Naive thymus-derived CD4-positive, alpha-beta T cell (primary cell): ENCODE measurements at places on chromosomes 6 and 20.
A peak's percentile ranks its signal among the peaks of the same experiment; 100 is the strongest.

- peaks cover 34% of the 10 kb centered on the region for H3K27me3 ChIP-seq
- H3K4me3 ChIP-seq = peak overlapping the region; percentile 33
- H3K27ac ChIP-seq = no peak overlapping the region
- DNase-seq = no peak
Measured at GRCh38 chr6:75204959-75205775, 686 bp downstream of the COL12A1 start.

- H3K4me3 ChIP-seq = no peak overlapping the region
- no peak for DNase-seq
- H3K27me3 ChIP-seq = no peaks in the 10 kb centered on the region
- no peaks in the 10 kb centered on the region for H3K4me1 ChIP-seq
Measured at GRCh38 chr6:124463271-124463670, 499.0 kb upstream of the RNF217 start.

DNA sequence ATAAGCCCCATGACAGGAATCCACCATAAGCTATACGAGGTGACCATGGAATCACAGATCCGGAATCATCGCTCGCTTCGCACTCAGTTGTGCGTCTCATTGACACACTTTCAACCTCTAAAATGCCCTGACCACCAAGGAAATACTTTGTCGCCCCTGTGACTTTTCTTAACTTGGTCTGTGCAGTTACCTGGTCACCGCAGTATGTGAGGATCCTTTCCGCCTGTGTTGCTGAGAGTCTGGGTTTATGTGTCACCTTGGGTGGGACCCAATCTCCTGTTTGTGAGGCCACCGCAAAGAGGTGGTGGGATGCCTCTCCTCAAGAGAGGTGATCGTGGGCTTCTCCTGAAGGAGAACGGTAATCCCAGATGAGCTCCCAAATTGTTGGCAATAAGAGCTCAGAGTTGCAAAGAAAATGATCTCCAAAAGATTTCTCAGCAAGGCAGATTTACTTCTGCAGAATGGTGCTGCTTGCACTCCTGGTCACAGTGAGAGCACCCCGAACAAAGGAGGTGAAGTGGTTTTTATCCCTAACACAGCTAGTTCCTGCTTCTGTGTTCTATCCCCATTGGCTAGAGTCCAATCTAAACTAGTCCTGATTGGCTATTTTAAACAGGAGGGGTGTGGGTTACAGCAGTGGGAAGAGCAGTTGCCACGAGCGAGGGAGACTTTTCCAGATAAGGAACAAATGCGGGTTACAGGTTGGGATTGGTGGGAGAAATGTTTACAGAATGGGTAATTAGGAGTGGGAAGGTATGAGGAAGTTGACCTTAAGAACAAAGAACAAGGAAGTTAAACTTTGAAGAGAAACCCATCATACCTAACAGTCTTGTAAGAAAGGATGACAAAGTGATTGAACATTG is 9.1 kb upstream of the ZNFX1 start:
- no peak for DNase-seq
- no peak overlapping the region for H3K27ac ChIP-seq
- peaks cover 63% of the 10 kb centered on the region for H3K36me3 ChIP-seq
- H3K4me3 ChIP-seq = no peak overlapping the region
- peaks cover 20% of the 10 kb centered on the region for H3K4me1 ChIP-seq

DNA sequence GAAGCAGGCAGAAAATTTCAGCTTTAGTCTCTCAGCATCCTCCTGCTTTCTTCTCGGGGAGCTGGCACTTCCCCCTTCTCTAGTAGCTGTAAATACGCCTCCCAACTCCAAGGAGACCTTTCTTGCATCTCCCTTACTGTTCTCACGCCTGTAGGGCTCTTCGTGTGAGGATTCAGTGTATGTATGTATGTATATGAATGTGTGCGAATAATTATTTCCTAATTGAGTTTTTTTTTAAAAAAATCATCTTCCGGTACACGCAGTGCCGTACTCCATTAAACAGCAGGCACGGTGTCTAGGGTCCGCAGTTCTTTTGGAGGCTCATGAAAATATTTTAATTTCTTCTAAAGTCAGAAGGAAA is 85.4 kb downstream of the HFE start:
- H3K4me1 ChIP-seq = peaks cover 28% of the 10 kb centered on the region
- peak overlapping the region; percentile 97 for H3K27ac ChIP-seq
- DNase-seq = peak; percentile 67
- no peaks in the 10 kb centered on the region for H3K27me3 ChIP-seq

DNA sequence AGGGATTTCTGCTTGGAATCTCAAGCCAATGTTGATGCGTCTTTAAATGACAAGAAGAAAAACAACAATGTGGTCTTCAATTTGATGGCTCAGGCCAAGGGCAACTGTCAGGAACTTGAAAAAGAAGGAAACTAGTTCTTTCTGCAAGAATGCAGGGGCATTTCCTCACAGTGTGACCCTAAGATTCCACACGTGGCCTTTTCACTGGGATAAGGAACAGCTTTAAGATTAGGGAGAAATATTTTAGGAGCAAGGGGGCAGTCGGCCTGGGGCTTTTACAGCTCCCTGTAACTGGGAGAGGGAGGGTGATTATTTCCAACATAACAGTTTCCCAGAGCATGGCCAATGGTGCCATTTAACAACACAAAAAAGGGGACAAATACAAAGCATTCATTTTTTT is 39.4 kb upstream of the MRPS10 start:
- DNase-seq = no peak
- no peaks in the 10 kb centered on the region for H3K27me3 ChIP-seq
- no peak overlapping the region for H3K4me3 ChIP-seq
- H3K36me3 ChIP-seq = peaks cover 12% of the 10 kb centered on the region

GRCh38 chr6:139497345-139497961 is 123.0 kb upstream of the CITED2 start:
- H3K27me3 ChIP-seq = no peaks in the 10 kb centered on the region
- H3K27ac ChIP-seq = no peak overlapping the region
- no peaks in the 10 kb centered on the region for H3K4me1 ChIP-seq
- H3K4me3 ChIP-seq = no peak overlapping the region

DNA sequence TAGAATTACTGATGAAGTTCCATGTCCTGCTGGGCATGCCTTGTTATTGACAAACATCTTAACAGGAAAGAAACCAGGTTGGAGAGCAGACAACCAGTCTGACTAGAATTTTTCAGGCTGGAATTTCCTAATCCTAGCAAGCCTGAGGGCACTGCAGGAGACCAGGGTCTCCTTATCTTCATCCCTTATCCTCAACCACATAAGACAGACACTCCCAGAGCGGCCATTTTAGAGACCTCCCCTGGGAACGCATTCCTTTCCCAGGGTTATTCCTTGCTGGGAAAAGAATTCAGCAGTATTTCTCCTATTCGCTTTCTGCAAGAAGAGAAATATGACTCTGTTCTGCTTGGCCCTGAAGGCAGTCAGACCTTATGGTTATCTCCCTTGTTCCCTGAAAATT is 803.7 kb downstream of the GRIK2 start:
- no peaks in the 10 kb centered on the region for H3K4me1 ChIP-seq
- H3K27ac ChIP-seq = no peak overlapping the region
- no peak for DNase-seq
- no peaks in the 10 kb centered on the region for H3K36me3 ChIP-seq
- no peaks in the 10 kb centered on the region for H3K27me3 ChIP-seq

- H3K27ac ChIP-seq = no peak overlapping the region
- H3K4me3 ChIP-seq = no peak overlapping the region
- no peaks in the 10 kb centered on the region for H3K36me3 ChIP-seq
- H3K27me3 ChIP-seq = no peaks in the 10 kb centered on the region
- DNase-seq = no peak
- H3K4me1 ChIP-seq = no peaks in the 10 kb centered on the region
Measured at GRCh38 chr20:11776687-11777086, 141.0 kb upstream of the BTBD3 start.

- H3K4me1 ChIP-seq = no peaks in the 10 kb centered on the region
- no peak overlapping the region for H3K4me3 ChIP-seq
- H3K27me3 ChIP-seq = no peaks in the 10 kb centered on the region
- no peaks in the 10 kb centered on the region for H3K36me3 ChIP-seq
- no peak overlapping the region for H3K27ac ChIP-seq
Measured at GRCh38 chr6:81263531-81264168, 488.8 kb downstream of the TENT5A start.

DNA sequence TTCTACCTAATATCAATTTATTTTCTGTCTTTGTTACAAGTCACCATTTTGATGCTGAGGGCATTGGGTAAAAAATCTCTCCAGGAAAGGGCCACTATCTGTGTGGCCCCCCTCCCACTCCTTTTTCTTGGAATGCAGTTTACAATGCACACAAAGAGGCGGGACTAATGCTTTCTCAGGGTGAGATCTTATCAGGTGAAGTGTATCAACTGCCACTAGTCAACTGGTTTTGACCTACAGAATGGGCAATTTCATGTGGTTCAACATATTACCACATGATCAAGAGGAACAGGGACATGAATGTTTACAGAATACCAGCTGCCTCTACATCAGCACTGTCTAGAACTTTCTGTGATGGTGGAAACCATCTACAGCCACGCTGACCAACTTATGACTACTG is 3.7 kb downstream of the RRBP1 start:
- H3K27me3 ChIP-seq = no peaks in the 10 kb centered on the region
- H3K4me3 ChIP-seq = no peak overlapping the region
- H3K27ac ChIP-seq = no peak overlapping the region
- H3K4me1 ChIP-seq = no peaks in the 10 kb centered on the region
- no peak for DNase-seq
- H3K36me3 ChIP-seq = no peaks in the 10 kb centered on the region

- no peak for DNase-seq
- H3K4me3 ChIP-seq = no peak overlapping the region
- no peak overlapping the region for H3K27ac ChIP-seq
- H3K27me3 ChIP-seq = peaks cover under 1% of the 10 kb centered on the region
- H3K4me1 ChIP-seq = no peaks in the 10 kb centered on the region
- H3K36me3 ChIP-seq = no peaks in the 10 kb centered on the region
Measured at GRCh38 chr6:112286010-112286409, 31.6 kb upstream of the LAMA4 start.

DNA sequence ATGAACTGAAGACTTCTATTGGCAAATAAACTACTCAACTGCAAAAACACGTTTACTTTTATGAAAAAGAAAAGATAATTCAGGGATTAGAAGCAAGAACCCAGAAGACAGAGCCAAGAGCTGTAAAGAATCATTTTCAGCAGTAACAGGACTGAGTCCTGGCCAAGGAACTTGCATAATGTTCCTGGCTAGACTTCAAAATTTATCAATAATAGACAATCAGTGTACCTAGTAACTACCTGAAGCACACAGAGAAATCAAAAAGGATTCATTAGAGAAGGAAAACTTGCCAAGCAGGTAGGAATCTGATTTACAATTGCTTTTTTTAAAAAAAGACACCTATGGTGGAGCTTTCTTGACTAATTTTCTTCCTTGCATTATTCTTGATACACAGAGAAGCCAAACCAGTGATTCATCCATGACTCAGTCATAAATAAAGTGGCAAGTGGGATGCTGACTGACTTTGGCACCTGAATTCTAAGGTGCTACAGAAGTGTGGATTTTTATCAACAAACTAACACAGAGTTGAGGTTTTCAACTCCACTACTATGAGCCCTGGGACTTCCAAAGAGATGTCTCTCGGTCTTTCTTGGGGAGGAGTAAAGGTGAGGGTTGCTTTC is 281.3 kb downstream of the BMP7 start:
- H3K4me1 ChIP-seq = no peaks in the 10 kb centered on the region
- no peak overlapping the region for H3K4me3 ChIP-seq
- no peak overlapping the region for H3K27ac ChIP-seq
- H3K27me3 ChIP-seq = no peaks in the 10 kb centered on the region
- H3K36me3 ChIP-seq = no peaks in the 10 kb centered on the region

DNA sequence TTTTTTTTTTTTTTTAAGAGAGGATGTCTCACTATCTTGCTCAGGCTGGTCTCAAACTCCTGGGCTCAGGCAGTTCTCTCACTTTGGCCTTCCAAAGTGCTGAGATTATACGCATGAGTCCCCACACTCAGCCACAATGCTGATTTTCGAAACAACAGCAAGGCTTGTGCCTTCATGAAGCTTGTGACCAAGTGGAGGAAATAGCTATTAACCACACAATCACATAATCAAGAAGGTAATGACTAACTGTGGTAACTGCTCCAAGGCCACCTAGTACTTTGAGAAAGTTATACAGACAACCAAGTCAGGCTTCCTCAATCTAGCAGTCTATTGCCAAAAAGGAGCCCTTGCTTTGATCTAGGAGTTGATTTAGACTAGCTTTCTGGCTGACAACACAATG is 46.3 kb downstream of the SOD2 start:
- H3K27me3 ChIP-seq = no peaks in the 10 kb centered on the region
- no peak for DNase-seq
- H3K4me3 ChIP-seq = no peak overlapping the region
- H3K27ac ChIP-seq = no peak overlapping the region
- no peaks in the 10 kb centered on the region for H3K36me3 ChIP-seq

DNA sequence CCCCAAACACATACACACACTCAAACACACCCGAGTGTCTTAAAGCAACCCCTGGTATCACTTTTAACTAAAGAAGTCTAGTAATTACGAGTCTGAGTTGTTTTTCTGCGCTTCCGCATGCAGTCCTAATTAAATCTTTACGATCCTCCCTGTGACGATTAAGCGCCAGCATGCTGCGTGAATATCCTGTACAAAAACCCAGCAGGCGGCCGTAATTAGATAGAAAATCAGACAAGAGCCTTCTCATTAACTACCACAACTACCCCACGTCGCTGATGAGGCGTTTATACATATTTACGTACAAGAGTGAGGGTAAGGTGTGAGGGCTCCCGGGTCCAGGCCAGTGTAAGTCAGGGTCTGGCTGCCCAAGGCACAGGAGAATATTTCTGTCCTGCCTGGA is 8.1 kb downstream of the TFAP2B start:
- H3K27me3 ChIP-seq = peaks cover 4% of the 10 kb centered on the region
- no peak overlapping the region for H3K27ac ChIP-seq
- no peak for DNase-seq
- no peaks in the 10 kb centered on the region for H3K4me1 ChIP-seq

DNA sequence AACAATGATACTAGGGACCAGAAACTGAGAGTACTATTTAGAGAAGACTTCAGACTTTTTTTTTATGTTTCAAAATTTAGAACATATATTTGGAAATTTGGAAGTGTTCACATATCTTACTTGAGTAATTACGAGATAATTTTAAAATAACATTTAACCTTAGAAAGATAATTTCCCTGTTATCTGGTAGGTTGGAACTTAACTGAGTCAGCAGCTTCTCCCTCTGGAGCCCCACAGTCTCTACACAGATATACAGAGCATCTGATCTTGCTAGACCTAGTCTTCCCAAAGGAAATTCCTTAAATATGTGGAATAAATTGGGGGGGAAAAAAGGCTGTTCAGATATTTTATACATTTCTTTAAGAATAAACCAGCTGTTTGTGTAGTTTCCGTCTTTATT is 48.6 kb downstream of the TSPYL4 start:
- no peak overlapping the region for H3K27ac ChIP-seq
- H3K36me3 ChIP-seq = no peaks in the 10 kb centered on the region
- no peaks in the 10 kb centered on the region for H3K27me3 ChIP-seq
- no peak overlapping the region for H3K4me3 ChIP-seq
- no peaks in the 10 kb centered on the region for H3K4me1 ChIP-seq

DNA sequence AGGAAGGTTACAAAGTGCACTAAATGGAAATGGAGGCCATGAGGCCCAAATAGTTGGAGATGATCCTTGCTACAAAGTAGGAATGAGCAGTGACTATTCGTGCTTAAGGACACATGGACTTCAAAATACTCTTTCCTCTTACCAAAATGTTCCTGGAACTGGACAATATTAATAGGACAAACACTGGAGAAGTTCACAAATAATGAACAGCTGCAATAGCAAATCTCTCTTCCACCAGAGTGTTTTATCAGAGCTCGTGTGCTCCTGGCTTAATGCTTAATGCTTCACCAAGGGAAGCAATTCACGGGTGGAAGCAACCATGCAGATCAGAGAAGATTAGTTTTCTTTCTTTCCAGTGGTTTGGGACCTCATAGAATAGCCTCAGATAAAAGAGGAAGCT is 435.4 kb downstream of the BCKDHB start:
- H3K4me1 ChIP-seq = no peaks in the 10 kb centered on the region
- DNase-seq = no peak
- no peaks in the 10 kb centered on the region for H3K36me3 ChIP-seq
- H3K27ac ChIP-seq = no peak overlapping the region
